AG08396 (cell line): ENCODE measurements at places on chromosomes 5 and 9.
A peak's percentile ranks its signal among the peaks of the same experiment; 100 is the strongest.

DNA sequence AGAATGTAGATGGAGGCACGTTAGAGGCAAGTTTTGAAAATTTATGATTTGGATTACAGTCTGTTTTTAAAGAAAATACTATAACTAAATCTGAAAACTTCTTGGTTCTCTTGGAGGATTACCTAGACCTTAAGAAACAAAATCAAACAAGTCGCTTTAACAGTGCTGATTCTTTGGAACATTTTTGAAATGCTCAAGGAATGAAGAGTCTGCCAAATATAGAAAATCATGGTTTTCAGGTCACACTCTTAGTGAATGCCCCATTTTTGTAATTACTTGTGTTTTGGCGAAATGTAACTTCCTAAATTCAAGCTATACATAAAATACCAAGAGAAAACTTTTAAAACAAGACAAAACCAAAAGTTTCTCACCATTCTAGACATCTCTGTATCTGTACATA lies 93.2 kb downstream of the EQTN start:
- no peak for DNase-seq

DNA sequence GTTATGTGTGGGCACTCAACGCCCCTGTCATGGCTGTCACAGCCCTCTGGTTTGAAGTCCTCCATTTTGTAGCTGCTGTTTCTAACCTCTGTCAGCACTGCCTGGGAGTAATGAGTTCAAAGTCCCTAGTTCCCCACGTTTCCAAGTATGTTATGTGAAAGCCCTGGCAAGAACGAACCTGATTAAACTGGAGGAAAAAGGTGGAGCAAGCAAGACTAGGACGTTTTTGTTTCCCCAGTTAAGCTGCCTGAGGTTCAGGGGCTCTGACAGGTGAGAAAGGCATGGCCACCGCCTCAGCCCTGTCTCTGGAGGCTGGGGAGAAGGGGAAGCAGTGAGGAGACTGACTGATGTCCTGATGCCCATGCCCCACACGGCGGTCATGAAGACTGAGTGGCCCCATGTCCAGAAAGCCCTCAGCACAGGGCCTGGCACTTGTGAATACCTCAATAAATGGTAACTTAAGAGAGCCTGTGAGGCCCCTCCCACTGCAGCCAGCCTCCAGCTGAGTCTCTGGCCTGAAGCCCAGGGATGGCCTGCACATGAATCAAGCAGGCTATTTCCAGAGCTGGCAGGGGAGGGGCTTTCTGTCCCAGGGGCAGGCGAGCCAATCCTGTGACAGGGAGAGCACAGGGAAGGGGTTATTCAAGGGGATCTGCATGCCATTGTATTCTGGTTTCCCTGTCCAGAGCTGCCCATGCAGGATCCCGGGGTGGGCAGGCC lies 61.8 kb downstream of the PFDN1 start:
- peak; percentile 88 for DNase-seq

DNA sequence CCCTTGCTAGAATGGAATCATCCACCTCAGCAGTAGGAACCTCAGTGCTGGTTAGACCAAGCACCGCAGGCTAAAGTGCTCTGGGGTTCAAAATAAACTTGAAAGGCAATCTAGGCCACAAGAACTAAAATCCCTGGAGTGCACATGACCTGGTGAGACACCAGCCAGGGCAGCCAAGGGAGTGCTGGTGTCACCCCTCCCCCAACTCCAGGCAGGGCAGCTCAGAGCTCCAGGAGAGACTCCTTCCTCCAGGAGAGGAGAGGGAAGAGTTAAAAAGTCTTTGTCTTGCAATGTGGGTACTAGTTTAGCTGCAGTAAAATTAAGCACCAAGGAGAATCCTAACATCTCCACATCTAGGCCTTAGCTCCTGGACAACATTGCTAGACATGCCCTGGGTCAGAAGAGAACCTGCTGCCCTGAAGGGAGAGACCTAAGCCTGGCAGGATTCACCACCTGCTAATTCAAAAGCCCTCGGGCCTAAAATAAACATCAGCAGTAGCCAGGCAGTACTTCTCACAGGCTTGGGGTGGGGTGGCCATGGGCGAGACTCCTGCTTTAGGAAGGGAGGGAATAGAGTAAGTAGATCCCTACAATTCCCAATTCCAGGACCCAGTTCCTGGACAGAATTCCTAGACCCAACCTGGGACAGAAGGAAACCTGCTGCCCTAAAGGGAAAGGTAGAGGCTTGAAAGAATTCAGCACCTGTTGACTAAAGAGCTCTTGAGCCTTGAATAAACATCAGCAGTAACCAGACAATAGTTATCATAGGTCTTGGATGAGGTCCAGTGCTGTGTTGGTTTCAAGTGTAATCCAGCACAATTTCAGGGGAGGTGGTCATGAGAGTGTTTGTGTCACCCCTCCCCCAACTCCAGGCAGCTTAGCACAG lies 25.8 kb downstream of the UGT3A2 start:
- no peak for DNase-seq

DNA sequence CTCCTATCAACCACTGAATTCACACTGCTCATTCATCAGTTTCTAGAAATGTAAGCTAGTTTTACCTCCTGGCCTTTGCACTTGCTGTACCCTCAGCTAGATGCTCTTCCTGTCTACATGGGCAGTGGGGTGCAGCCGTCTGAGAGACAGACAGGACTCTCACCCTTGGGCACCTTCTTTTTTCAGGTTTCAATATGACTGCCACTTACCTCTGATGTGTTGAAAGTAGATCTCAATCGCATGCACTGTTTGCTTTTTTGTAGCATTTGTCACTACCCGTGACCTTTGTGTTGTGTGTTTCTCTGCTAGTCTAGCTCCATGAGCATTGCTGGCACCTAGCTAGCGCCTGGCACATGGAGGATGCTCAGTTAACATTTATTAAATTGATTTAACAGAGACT lies 403.1 kb upstream of the TRPC7 start:
- no peak for DNase-seq

GRCh38 chr5:74314906-74315305 lies 325.6 kb downstream of the ENC1 start:
- no peak for DNase-seq

GRCh38 chr5:130234816-130235215 lies 330.6 kb downstream of the CHSY3 start:
- DNase-seq, result no peak

GRCh38 chr5:168952196-168952595 lies 348.7 kb downstream of the SLIT3 start:
- no peak for DNase-seq

- DNase-seq, result no peak
These were observed 32.0 kb upstream of the LRRC19 start for GRCh38 chr9:27037499-27037898.

DNA sequence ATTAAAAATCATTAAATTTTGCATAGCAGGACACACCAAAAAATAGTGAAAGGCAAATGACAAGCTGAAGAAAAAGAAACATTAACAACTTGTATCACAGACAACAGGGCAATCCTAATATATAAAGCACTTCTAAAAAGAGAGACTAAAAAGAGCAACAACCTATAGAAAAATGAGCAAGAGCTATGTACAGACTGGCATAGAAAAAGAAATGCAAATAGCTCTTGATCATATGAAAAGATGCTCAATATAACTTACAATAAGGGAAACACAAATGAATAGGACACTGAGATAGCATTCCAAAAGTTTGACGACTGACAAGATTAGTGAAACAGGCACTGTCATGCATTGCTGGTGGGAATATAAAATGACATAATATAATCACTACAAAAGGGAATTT lies 235.9 kb downstream of the SEC61B start:
- no peak for DNase-seq

DNA sequence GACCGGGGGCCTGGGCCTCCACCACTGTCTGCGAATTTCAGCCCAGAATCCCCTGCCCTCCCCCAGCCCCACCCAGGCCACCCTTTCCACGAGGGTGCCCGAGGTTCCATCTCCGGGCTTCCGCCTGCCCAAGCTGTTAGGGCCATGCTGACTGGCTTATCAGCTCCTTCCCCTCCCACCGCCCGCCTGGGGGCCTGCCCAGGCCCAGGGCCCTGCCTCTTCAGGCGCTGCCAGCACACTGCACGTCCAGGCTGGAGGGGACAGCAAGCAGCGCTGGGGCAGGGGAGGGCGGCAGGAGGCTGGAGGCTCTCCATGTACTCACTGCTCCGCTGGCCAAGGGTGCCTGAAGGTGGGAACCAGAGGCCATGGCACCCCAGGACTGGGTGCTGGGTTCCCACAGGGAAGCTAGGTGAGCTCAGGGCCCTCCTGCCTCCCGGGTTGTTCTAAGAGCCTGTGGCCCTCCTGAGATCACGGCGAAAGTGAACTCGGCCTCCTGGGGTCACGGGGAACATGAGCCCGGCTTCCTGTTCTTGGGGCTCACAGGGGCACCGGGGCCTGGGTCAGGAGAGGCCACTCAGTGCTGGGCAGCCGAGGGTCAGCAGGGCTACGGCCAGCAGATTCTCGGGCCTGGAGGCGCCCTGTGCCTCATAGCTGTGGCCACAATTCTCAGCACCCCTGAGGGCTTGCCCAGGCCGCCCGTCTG lies 57.7 kb upstream of the EGFL7 start:
- no peak for DNase-seq

DNA sequence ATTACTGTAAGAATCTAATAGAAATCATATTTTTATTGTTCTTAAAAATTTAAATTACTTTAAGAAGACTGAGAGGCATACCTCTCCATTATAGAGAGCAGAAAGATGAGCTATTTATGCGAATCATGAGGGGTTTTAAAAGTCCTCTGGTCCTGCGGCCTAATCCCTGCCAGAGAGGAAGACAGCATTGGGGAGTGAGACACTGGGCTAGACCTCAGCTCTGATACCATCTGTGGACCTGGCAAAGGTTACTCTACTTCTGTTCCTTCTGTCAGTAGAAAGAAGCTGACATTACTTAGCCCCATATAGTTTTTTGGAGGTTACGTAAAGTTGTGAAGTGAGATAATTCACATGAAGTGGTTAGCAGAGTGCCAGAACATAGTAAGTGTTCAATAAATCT lies 103.6 kb downstream of the CCDC192 start:
- no peak for DNase-seq

GRCh38 chr5:42881416-42882117 lies 69.9 kb upstream of the SELENOP start:
- DNase-seq, result no peak

- DNase-seq, result no peak
These were observed 27.9 kb downstream of the LYRM7 start for GRCh38 chr5:131198625-131199024.

DNA sequence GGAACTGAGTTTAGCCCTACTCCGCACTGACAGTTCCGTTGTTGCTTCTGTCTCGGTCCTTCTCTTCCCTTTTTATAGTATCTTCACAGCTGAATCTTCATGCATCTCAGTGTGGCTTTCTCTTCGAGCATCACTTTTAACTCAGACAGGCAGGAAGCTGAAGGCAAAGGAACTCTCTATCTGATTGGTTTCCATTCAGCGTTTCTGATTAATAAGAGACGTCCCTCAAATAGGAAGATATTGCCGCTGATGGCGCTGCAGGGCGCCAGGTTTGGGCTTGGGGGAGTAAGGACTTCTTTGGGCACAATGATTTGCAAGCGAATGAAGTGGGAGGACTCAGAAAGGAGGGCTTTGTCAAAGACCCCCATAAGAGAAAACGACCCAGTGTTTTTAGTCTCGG lies at the start of gene CDH9:
Gene CDH9, minus strand, starts transcription at position 111 of the 400 bp plus-strand sequence. CDS start 50,253 bp downstream, outside the sequence.
- no peak for DNase-seq

- no peak for DNase-seq
These were observed 22.4 kb downstream of the FNBP1 start for GRCh38 chr9:130020618-130021017.

DNA sequence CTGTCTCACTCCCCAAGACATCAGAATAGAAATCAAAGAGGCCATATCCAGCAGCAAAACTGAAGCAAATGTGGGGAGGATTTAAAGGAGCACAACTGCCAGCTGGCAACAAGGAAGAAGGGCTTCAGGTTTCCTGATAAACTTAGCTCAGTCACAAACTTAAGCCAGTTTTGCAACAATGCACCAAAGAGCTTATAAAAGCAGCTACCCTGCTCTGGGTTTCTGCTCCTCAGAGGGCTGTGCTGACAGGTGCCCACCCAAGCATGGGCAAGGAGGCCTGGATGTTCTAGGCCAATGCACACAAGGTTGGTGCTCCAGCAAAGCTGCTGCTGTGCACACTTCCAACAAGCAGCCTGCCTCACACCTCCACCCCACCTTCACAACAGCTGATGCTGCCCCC lies 132.9 kb downstream of the SIL1 start:
- no peak for DNase-seq

DNA sequence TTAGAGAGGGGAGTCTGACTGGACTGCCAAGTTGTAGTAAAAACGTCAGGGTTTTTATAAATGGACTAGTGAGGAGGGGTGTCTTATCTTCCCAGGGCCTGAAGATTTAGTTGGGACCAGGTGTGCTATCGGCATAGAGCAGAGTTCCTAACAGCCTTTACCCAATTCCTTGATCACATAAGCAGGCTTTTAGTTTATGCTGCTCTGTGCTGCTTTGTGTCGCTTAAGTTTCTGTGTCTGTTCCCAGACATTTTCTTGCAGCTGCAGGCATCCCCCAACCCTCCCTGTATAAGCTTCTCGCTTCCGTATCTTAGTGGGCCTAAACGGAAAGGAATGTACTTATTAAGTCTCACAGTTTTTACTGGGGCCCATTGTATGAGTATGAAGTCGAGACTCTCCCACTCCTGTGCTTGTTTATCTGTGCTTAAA lies 2.6 kb upstream of the SMC5 start:
- DNase-seq, result peak; percentile 54

GRCh38 chr5:140312791-140313189 lies 9.9 kb upstream of the PFDN1 start:
- no peak for DNase-seq

DNA sequence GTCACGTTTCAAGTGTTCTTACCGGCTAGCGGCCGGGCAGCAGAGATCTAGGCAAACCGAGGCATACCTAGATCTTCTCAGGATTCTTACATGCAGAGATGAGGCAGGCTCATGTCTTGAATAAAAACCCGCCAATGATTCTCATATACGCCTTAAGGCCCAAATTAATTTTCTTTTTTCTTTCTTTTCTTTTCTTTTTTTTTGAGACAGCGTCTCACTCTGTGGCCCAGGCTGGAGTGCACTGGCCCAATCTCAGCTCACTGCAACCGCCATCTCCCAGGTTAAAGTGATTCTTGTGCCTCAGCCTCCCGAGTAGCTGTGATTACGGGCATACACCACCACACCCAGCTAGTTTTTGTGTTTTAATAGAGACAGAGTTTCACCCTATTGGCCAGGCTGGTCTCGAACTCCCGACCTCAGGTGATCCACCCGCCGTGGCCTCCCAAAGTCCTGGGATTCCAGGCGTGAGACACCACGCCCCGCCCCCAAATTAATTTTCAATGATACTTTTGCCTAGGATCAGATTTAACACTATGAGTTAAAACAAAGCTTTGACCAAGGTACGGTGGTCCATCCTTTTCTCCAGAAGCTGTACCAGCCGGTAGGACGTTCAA lies 1.5 kb downstream of the C9orf40 start:
- no peak for DNase-seq
